ENCODE measurements at places on chromosomes 3 and 15.
A peak's percentile ranks its signal among the peaks of the same experiment; 100 is the strongest.

GRCh38 chr15:72961346-72961745 is 90.9 kb upstream of the NEO1 start:
- peak; percentile 9 for DNase-seq

- DNase-seq = no peak
These were observed 35.6 kb upstream of the FGF7 start for GRCh38 chr15:49387471-49387870.

DNA sequence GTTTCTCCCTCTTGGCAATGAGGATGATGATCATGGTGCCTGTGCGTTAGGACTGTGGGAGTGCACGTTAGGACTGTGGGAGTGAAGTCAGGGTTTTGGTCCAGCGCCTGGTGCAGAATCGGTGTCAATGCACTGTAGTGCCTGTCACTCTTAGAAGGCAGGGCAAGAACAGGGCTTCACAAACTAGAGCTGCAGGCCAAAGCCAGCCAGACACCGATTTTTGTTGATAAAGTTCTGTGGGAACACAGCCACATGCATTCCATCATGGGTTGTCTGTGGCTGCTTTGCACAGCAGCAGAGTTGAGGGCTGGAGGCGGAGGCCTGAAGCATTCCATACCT is 32.6 kb upstream of the NR2C2 start:
- DNase-seq = no peak

DNA sequence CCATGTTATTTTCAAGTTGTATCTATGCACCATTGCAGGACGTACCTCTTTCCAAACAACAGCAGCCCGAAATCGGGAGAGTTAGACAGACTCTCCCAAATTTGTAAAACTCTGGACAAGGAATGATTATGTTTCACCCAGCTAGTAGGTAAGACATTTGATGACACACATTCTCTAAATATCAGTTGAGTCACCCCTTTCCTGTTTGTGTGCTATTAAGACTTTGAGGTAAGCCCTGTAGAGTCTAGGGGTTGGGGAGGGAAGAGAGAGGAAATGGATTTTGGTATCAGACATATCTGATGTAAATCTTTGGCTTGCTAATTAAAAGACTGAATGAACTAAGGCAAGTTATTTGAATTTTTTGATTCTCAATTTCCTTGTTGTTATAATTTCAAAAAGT is 999.0 kb downstream of the TUSC7 start:
- no peak for DNase-seq

DNA sequence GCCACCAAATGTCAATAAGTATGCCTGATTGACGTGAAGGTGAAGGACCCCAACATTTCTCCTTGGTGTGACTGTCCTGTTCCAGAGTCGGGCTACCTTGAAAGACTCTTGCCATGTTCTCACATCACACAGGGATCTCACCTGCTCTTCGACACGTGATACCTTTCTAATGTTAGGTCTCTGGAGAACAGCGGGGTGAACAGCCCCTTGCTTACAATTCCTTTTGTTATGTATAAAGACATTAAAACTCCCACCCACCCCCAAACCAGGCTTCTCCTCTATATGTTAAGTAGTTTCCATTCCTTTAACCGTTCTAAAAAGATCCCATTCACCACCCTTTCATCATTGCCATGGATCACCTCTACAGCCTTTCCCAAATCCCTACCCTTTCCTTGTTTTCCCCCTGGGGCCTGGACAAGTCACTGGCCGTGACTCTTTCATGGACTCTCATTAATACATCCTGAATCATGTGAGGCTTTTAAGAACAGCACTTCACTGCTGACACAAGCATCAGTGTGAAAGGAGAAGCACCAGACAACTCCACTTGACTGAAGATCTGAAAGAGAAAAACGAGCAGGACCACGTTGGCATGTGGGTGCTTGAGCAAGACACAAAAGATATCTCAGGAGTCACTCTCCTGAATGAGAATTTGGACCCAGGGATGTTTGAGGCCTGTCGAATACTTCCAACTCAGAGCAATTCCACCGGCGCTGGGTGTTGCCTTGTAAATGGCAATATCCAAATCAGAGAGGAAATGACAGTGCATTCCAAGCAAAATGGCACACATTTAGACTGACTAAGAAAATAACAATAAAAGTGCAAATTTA is 115.0 kb downstream of the FOXP1 start:
- DNase-seq = no peak

DNA sequence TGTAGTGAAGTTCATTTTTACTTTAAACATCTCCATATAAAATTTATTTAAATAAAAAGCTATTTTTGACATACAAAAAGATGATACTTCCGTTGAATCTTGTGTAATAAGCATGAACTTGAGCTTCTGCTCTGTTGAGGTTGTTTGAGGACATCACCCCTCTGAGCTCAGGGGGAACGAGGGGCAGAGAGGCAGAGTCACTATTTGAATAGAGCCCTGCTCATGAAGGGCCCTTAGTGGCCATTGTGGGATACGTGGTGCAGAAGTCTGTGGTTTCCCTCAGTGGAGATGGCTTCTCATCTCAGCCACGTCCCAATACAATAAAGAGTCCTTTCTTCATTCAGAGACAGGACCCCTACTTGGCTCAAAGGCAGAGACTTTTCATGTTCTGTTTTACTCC is 10.6 kb downstream of the CEMIP start:
- DNase-seq = no peak
